Type B pancreatic cell (in vitro differentiated cells): ENCODE measurements at places on chromosomes 11 and 22.
A peak's percentile ranks its signal among the peaks of the same experiment; 100 is the strongest.

- DNase-seq = no peak
Measured at GRCh38 chr11:554428-555226, 5.9 kb downstream of the LMNTD2 start.

GRCh38 chr11:65417702-65418430 is 4.7 kb upstream of the NEAT1 start:
- no peak for DNase-seq

GRCh38 chr11:94806014-94806413 is 37.9 kb downstream of the AMOTL1 start:
- no peak for DNase-seq

DNA sequence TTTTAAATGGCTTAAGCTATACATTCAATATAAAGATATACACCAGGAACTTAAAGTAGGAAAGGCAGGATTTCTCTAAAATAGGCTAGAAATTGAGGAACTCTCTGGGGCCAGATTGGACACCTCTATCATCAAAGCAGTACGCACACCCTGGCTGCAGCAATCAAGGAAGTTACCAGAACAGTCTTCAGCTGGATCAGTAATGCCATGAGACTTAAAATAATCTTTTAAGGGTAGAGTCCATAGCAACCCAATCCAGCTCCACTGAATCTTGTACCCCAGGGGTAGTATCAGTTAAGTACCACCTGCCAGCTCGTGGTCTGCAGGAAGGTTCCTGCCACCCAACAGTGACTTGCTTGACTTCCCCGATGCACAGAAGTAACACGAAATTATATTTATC is 3.0 kb downstream of the RDX start:
- DNase-seq = no peak

DNA sequence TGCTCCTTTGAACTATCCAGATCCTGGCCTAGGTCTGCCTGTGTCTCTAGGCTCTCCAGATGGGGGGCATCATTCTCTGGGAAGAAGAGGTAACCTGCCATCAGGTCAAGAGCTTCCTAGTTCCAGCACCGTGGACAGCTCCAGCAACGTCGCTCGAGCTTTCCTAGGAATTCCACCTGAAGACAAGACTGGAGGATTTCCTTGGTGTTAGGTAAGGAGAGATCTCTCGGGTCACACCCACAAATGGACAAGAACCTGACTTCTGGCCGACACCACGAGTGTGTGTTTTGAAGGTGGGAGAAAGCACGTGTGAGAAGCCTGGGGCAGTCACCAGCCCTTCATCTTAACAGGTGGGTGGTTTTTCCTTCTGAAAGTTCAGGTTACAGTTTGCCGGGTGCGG is 1.2 kb downstream of the PRG3 start:
- no peak for DNase-seq

DNA sequence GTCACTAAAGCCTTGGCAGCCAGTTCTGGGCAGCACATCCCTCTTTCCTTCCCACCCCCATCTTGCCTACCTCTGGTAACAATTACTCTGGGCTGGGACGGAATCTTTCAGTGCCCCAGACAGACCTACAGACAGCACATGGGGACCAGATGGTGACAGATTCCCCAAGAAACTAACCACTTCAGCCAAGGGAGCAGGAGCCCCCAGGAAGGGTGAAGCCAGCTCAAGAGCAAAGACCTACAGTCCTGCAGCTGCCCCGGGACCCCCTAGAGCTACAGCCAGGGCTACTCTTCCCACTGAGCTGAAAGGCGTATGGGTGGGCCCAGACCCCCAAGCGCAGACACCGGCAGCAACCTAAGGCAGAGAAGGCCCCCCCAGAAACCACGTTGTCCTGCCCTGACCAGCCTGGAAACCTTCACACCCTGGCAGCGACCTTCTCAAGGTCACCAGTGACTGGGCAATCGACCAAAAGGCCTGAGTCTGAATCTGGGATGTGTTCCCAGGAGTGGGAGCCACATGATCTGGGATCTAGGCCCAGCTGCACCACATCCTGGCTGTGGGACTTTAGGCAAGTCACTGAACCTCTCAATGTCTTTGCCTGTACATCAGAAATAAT is 65.8 kb downstream of the LRRC32 start:
- DNase-seq = peak; percentile 65

GRCh38 chr22:20397498-20397897 is 3.5 kb downstream of the ZNF74 start:
- no peak for DNase-seq

DNA sequence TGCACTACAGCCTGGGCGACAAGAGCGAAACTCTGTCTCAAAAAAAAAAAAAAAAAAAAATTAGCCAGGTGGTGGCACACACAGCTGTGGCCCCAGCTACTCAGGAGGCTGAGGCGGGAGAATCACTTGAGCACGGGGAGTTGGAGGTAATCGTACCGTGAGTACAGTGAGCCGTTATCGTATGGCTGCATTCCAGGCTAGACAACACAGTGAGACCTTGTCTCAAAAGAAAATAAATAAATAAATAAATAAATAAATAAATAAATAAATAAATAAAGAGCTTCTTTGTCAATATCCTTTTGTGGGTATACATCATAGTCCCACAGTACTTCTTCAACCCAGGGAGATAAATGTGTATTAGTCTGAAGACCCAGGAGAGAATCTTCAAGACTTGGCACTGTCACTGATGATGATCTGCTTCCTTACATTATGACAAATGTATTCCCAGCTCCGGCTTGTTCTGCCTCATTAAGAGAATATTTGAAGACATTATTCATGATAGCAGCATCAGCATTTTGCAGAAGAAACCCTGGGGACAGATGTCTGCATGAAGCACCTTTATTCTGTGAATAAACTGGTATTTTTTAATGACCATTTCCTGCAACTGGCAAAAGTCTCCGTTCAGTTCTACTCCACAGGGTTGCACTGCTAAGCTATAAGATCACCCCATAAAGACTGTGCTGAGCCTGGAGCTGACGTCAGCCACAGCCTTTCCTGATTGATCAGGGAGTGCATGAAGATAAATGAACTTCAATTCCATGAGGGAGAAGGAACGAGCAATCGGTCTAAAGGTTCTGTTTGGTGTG is 1.6 kb upstream of the ACY3 start:
- DNase-seq = no peak

- no peak for DNase-seq
Measured at GRCh38 chr11:132161403-132162078, 791.1 kb downstream of the NTM start.

DNA sequence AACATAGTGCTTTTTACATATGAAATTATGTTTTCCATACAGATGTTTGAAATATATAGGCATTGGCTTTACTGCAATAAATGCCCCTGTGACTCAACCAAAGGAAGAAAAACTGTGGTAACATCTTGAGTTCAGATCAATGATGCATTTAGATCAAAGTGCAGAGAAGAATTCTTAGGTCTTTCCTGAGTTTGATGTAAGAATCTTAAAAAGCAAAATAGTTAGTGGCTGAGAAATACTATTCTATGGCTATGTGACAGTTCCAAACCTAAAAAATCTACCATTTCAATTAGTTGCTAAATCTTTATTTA is 93.7 kb downstream of the SOX6 start:
- no peak for DNase-seq

GRCh38 chr22:39244136-39244495 is 666 bp downstream of the PDGFB start:
- DNase-seq = no peak

DNA sequence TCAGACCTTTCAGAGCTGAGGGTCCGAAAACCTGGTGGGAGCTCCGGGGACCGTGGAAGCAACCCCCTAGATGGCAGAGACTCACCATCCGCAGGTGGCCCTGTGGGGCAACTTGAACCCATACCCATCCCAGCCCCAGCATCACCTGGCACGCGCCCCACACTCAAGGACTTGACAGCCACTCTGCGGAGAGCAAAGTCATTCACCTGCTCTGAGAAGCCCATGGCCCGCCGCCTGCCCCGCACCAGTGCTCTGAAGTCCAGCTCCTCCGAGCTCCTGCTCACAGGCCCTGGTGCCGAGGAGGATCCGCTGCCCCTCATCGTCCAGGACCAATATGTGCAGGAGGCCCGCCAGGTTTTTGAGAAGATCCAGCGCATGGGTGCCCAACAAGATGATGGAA is 2.0 kb downstream of the ARHGEF17 start:
- DNase-seq = no peak

- DNase-seq = no peak
Measured at GRCh38 chr22:39233710-39234471, 10.9 kb downstream of the PDGFB start.

- no peak for DNase-seq
Measured at GRCh38 chr11:111258046-111258445, 12.5 kb downstream of the POU2AF2 start.

GRCh38 chr11:57635246-57635645 is 14.5 kb downstream of the YPEL4 start:
- DNase-seq = no peak
